ENCODE measurements at places on chromosomes 13 and 19.

GRCh38 chr19:30083701-30084156, 141.7 kb downstream of the URI1 start:
- DNase-seq = no peak

GRCh38 chr13:86881390-86881789, 789.8 kb upstream of the SLITRK5 start:
- no peak for DNase-seq

DNA sequence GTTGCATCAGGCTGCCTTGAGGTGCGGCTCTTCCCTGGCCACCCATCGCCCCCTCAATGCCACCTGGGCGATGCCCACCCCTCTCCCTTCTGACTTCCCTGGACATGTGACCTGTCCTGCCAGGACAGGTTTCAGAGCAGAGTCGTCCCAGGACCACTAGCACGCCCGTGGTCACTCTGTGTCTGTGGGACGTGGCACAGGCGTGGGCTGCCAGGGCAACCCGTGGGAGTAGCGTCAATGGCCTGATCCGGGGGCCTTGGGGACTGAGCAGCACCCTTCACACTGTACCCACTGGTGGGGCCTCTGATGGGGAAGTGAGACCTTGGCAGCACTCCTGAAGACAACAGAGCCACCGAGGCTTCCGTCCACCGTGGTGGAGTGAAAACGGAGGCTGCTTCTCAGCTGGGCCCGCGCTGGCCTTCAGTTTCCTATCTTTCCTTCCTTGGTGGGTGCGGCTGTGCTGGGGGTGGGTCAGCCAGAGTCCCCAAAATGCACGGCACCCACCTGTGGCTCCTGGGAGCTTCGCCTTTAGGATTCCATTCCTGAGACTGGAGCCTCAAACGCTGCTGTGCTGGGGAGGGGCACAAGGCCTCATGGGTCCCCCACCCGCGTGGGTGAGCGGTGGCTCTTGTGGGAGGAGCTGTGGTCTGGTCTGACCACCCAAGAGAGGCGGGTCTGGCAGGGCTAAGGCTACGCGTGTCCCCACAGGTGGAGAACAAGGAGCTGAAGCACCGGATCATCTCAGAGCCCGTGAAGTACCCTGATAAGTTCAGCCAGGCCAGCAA, 26.7 kb upstream of the TMEM255B start:
- no peak for DNase-seq

DNA sequence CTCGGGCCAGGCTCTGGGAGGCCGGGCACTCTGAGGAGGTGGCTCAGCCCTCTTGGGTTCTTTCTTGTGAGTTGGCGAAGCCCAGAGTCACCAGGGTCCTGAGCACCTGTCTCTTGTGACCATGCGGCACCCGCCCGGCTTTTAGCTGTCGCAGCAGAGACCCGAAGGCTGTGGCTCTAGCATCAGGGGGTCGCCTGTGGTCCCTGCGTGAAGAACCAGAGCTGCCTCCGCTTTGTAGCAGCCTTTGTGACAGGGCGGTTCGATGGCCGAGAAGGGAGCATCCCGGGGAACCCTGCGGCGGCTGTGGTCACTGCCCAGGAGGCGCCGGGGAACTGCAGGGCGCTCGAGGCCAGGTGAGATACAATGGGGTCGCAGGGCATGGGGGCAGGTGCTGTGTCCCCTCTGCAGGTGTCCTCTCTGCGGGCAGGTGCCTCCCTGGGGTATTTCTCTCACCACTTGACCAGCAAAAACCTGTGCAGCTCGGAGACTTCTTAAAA, 10.4 kb downstream of the MCF2L start:
- DNase-seq = no peak

- no peak for DNase-seq
These were observed 39.2 kb upstream of the FGF14 start for GRCh38 chr13:102441085-102441484.

- DNase-seq = no peak
These were observed 325.4 kb downstream of the FOXO1 start for GRCh38 chr13:40341096-40341471.

DNA sequence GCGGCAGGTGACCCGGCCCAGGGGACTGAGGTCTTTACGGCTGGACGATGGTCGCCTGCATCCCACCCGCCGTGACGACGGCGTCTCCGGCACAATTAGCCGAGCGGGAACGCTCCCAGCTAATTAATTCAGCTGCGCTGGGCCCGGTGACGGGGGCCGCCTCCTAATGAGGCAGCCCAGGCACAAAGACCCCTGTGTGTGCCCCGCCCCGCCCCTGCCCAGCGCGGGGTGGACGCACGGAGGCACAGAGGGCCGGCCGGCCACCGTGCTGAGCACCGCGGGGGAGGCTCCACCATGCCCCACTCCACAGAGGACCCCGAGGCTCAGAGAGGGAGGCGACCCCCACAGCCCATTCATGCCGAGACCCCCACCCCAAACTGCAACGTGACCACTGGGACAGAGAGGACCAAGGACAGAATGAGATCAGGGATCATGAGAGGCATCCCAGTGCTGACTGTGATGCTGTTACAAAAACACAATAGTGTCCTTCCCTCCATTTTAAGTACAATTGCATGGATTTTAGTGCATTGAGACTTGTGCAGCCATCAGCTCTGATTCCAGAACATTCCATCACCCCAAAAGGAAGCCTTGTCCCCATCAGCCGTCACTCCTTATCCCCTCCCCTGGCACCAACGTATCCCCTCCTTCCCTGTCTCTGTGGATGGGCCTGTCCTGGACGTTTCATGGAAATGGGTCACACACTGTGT, 17.0 kb downstream of the EFNA2 start:
- no peak for DNase-seq

DNA sequence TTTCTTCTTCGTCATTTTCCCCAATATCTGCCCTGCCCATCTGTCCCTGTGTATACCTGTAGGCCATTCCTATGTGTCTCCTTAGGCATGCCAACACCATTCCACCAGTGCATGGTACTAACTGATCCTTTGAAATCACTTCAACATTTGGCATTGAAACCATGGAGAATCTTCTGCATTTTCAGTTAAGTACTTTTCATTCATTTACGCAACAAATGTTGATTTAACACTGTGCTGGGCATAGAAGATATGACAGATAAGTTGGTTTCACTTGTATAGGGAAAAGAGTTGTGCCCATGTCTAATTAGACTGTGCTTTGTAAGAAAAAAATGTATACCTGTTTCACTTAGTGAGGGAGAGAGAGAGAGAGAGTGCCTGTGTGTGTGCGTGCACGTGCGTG, 77.9 kb upstream of the FLT1 start:
- no peak for DNase-seq

GRCh38 chr13:110268061-110268460, 38.9 kb downstream of the COL4A1 start:
- DNase-seq = no peak

GRCh38 chr19:873084-873483, 13.6 kb downstream of the CFD start:
- peak; percentile 84 for DNase-seq

DNA sequence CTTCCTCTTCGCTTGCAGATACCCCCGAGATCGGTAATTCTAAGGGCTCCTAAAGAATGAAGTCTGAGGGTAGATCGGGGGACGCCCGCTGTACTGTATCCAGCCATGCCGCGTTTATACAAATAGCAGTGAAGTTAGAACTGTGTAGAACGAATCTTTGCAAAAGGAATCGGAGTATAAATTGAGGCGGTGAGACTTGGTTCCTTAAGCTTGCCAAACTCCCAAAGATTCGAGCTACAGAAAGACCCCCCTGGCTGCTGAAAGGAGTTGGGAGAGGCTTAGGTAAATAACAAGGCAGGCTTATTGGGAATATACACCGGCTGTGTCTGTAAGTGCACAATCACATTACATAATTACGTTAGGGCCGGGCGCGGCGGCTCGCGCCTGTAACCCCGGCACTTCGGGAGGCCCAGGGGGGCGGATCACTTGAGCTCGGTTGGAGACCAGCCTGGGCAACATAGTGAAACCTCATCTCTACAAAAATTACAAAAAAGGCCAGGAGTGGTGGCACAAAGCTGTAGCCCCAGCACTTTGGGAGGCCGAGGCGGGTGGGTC, 12.2 kb downstream of the TMEM160 start:
- DNase-seq = no peak

GRCh38 chr13:67489016-67489415, 258.9 kb upstream of the PCDH9 start:
- DNase-seq = no peak

GRCh38 chr19:11063434-11063833, 25.8 kb upstream of the LDLR start:
- DNase-seq = no peak

DNA sequence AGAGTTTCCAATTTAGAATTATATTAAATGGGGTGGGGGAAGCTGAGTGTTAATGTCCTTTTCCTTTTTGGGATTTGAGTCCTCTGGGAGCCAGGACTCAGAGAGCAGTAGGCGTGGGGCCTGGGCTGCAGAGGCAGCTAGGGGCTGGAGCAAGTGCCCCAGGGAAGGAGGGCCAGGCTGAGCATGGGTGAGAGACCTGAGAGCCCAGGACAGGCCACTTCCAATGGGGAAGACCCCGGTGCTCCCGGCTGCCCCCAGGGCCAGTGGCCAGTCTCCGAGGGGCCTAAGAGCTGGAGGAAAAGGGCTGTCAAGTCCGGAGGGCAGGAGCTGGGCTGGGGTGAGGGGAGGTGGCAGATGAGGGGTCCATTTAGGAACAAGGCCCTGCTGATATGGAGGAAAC, 371.5 kb downstream of the ZNF536 start:
- no peak for DNase-seq

DNA sequence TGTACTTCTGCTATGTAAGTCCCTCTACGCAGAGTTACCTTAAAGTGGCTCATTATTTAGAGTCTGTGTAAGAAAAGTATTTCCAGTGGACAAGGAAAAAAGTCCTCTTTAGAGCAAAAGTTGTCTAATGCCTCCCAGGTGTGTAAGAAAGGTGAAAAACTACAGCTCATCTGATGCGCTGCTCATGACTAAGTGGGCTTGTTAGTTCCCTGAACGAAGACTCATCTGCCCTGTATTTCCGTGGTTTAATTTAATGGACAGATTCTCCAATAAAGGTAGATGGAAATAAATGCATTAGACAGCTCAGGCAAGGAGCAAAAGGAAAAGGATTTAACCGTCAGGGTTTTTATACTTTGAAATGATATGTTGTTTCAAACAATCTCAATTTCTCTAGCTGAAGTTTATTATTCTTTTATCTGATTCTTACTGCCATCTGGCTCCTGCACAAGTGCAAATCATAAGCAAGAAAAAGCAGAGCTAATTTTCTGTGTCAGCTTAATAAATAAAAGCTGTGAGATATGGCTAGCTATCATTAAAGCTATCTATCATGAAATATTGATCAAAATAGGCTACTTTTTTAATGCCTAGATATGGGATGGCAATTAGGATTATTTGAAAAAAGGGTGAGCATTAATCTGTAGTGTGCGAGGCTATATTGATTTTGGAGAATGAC, 73.7 kb upstream of the PCDH9 start:
- no peak for DNase-seq

GRCh38 chr13:105814902-105815250, 720.6 kb downstream of the EFNB2 start:
- DNase-seq = no peak

DNA sequence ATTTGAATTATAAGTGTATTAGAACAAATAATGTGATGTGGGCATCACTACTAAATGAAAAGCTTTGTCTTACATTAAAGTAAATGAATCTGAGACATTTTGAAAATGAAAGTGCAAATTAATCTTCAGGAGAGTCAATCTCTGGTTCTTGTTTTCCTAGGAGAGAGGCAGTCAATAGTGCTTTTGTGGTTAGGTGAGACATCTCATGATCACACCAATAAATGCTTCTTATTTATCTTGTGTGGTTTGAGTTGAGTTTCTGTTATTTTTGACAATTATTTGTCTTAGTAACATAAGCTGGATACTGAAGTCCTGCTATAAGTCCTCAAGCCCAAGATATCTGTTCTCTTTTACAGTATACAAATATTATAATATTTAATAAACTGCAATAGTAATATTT, 1378.0 kb upstream of the PCDH9 start:
- no peak for DNase-seq

DNA sequence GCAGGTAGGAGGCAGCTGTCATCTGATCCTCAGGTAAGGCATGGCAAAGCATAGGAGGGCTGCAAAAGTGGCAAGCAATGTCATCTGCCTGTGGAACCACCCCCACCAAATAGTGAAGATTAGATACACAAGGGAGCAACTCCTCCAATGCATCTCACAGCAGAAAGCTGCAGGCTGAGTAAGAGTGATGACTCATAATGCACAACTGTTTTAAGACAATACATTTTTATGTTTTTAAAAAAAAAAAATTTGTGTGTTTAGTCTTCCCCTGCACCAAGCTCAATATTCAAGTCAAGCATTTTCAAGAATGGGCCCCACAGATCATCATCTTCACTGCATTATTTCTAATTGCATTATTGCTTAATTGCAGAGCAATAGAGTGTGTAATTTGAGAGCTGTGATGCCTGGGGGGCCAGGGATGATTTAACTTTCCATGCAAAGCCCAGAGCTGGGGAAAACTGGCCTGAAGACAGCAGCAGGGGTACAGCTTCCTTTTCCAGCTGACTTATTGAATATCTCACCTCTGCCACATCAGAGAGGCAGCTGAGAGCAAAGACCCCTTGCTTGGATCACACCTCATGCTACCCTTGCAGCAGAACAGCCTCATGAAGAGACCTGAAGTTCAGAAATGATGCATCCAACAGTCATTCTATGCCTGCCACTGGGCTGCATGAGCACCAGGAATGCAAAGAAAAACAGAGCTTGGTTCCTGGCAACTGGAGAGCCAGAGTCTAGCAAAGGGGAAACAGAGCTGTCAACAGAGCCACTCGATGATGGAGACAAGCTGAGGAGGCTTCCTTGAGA, 22.7 kb upstream of the POP4 start:
- no peak for DNase-seq

DNA sequence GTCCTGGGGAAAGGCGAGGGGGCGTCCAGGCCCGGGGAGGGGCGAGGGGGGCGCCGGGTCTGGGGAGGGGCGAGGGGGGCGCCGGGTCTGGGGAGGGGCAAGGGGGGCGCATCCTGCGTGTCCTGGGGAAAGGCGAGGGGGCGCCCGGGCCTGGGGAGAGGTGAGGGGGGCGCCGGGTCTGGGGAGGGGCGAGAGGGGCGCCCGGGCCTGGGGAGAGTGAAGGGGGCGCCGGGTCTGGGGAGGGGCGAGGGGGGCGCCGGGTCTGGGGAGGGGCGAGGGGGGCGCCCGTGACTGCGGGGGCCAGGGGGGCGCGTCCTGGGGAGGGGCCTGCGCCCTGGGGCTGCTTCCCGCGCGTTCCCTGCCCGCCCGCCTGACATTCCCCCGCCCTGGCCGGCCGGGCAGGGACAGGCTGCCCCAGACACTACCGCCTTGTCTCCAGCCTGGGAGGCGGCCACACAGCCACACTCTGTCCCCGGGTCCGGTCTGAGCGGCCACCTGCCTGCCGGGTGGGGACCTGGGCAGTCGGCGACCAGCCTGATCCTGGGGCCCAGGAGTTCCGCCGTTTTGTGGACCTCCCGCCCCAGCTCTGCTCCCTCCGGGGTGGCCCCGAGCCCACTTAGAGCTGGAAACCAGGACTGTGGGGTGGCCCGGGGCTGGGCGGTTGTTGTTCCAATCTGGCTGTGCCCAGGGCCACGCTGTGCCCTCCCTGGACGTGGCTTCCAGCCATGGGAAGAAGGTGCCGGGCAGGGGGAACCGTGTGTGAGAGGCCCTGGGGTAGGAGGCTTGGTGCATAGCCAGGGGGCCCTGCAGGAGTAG, 11.8 kb downstream of the PALM start:
- no peak for DNase-seq

- no peak for DNase-seq
These were observed 5.0 kb downstream of the PVR start for GRCh38 chr19:44648631-44649251.
